ENCODE measurements at places on chromosomes 2 and 18.

GRCh38 chr2:20415511-20415918 lies 31.4 kb upstream of the RHOB start:
- no peak for DNase-seq

DNA sequence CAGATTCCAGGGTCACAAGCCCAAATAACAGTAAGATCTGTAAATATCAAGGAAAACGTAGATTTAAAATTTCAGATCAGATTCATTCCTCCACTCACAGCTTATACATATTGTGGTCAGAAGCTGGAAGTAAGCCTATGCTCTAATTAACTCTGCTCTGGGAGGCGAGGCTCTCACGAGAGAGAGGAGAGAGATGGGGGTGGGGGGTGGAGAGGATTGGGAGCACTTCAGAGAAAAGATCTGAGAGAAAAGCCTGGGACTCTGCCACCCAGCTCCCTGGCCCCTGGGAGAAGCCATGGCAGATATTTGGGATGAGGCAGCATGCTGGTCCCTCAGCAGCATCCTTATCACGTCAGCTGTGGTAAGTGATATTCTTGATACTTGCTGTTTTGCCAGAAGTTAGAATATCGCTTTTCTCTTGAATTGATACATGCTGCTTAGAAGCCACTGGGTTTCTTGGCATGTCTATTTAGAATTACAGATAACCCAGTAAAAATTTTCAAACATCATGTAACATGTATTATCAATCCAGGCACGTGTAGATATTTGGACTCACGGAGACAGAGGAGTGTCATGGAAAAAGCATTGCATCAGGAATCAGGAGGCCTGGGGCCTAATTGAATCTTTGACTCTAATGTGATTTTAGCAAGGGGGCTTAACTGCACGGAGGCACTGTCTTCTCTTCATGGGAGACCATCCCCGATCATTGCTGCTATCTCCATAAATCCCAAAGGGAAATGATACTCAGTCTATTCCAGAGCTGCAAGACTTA lies 265.4 kb downstream of the HRH4 start:
- no peak for DNase-seq

DNA sequence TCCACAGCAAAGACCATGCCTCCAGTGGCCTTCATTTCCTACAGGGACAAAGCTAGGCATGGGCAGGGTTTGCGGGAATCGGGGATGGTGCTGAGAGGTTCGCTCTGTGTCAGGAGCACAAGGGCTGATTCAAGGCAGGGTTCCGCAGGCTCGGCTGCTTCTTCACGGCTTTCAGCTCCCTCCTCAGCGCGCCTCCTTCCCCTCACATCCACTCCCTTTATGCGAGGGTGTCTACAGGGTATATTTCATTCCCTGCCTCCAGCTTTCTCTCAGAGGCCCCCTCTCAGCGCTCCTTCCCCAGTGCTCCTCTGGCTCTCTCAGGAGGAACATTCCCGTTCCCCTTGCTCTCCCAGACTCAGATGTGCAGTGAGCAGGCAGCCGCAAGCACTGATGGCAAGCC lies 78.7 kb upstream of the ASB18 start:
- DNase-seq = no peak

DNA sequence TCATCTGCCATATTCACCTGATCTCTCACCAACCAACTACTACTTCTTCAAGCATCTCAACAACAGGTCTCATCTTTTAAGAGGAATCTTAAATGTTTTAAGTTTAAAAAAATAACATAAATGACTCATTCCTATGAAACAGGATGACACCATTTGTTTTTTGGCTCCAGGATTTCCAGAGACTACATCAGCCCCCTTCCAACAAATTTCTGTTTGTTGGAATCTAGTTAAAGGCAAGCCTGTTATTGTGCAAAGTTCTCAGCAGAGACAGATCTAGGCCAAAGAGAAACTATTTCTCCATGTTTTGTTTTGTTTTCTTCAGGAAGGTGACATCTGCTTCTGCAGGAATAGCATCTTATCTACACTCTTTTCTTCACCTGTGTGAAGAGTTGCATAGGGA lies 204.8 kb upstream of the SH3BP4 start:
- no peak for DNase-seq

GRCh38 chr2:241069821-241070281 lies 32.2 kb downstream of the MTERF4 start:
- DNase-seq = no peak
